IPS DF 6.9 (cell line): ENCODE measurements at places on chromosomes 4 and X.

DNA sequence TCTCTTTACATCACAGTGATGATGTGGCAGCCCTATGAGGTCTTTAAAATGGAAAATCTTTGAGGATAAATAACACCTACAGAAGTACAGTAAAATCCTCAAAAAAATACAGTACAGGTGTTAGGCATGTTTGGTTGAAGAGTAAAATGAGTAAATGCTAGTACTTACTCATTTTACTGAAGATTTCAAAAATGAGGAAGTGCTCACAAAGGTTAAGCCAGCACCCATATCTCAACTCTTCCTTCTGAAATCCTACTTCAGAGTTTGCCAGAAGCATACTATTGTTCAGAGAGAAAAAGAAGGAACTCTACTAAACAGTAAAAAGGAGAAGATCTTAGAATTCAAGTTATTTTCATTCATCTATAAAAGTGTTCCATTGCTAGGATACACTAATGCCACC lies 130.9 kb downstream of the CBR4 start:
- DNase-seq = no peak
- H3K4me1 ChIP-seq = peaks cover 2% of the 10 kb centered on the region; the same call in 1 of the 2 replicates
- no peaks in the 10 kb centered on the region; the same call in 1 of the 2 replicates for H3K27me3 ChIP-seq
- H3K27ac ChIP-seq = no peak overlapping the region

DNA sequence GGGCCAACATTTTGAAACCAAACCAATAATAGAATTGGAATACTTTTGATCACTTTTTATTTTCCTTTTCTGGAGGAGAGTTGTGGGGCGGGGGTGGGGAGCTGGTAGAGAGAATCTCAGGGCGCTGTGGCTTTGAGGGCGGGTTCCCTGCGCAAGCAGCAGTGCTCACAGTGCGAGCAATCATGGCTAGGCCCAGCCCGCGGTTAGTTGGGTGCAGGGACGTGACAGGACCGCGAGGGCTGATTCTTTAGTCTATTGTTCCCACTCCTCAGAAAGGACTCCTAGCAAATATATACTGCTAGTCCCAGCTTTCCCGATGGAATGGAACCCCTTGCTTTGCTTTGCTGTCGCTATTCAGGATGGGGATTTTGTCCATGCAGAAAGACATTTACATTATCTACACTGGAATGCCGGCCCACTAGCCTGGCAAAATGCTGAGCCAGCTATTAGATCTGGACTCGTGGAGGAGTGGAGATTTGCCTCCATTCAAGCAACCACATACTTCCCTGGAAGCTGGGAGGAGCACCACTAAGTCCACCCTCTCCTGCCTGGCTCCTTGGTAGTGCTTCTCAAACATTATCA lies 23.9 kb upstream of the APLN start:
- DNase-seq = no peak
- no peak overlapping the region; the same call in 1 of the 2 replicates for H3K4me3 ChIP-seq
- H3K4me1 ChIP-seq = no peaks in the 10 kb centered on the region; the same call in 1 of the 2 replicates

DNA sequence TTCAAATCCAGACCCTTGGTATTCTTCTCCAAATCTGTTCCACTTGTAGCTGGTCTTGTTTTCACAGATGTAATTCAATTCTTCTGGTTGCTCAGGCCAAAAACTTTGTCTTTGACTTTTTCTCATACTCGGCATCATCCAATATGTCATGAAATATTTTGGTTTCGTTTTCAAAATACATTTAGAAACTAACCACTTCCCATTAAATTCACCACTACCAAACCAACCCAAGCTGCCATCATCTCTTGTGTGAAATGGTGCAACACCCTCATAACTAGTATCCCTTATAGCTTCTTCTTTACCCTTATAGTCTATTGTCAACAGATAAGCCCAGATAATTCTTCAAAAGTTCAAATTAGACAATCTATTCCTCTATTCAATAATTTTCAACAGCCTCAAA lies 192.1 kb downstream of the PRR32 start:
- no peak overlapping the region for H3K4me3 ChIP-seq
- H3K27me3 ChIP-seq = no peaks in the 10 kb centered on the region

DNA sequence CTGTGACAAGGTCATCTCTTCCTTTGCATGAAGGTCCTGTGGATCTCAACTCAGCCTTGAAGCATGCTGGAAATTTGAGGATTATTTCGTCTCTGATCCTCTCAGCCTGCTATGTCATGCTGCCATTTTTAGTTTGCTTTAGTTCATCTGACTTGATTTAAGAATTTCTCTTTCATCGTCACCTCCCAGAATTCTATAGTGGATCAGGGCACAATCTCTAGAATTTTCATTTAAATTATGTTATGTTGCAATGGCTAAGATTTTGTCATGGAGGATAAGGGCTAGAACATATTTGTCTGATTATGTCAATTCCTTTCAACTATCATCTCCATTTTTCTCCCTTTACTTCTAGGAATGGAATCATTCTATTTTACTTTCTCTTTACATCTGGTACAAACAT lies 98.8 kb downstream of the PCDH10 start:
- no peaks in the 10 kb centered on the region for H3K27me3 ChIP-seq
- H3K27ac ChIP-seq = no peak overlapping the region
- no peak for DNase-seq
- H3K4me3 ChIP-seq = no peak overlapping the region

DNA sequence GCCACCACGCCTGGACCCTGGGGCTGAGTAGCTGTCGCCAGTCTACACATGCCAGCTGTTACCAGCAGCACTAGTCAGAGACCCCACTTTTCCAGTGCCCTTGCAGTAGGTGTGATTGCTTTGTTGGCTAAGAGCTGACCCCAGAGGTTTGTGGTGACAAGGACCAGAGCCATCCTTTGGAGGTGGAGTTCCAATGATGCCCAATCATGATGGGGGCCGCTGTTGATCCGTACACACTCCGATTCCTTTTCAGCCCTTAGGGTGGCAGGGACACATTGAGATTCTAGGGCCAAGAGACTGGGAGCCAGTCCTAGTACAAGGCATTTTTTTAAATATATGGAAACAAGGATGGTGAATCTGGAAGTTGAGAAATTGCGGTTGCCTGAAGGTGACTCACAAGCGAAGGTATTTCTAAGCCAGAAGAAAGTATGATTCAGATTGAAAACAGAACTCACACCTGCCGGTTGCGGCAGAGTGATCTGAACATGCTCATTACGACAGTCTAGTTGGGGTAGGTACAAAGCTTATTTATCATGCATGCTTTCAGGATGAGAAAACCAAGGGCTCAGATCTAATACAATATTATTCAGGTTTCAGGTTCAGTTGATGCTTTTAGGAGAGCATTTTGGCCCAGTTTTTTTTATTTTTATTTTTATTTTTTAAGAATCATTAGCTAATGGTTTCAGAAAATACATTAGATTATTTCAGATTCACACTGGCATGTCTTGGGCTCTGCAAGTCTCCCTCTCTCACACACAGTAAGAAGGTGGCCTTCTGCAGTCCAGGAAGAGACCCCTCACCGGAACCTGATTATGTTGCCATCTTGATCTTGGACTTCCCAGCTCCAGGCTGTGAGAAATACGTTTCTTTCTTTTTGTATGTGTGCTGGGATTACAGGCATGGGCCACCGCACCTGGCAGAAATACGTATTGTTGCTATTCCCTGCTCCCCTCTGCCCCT lies 43.4 kb downstream of the SHROOM2 start:
- no peaks in the 10 kb centered on the region for H3K36me3 ChIP-seq
- H3K4me3 ChIP-seq = no peak overlapping the region
- H3K4me1 ChIP-seq = peaks cover 12% of the 10 kb centered on the region; the same call in 1 of the 2 replicates
- no peak for DNase-seq
- H3K27me3 ChIP-seq = no peaks in the 10 kb centered on the region

GRCh38 chr4:187903106-187903505 lies 92.5 kb upstream of the ZFP42 start:
- H3K4me1 ChIP-seq = no peaks in the 10 kb centered on the region
- no peaks in the 10 kb centered on the region for H3K36me3 ChIP-seq
- no peak overlapping the region for H3K4me3 ChIP-seq
- no peak overlapping the region for H3K27ac ChIP-seq
- DNase-seq = no peak

DNA sequence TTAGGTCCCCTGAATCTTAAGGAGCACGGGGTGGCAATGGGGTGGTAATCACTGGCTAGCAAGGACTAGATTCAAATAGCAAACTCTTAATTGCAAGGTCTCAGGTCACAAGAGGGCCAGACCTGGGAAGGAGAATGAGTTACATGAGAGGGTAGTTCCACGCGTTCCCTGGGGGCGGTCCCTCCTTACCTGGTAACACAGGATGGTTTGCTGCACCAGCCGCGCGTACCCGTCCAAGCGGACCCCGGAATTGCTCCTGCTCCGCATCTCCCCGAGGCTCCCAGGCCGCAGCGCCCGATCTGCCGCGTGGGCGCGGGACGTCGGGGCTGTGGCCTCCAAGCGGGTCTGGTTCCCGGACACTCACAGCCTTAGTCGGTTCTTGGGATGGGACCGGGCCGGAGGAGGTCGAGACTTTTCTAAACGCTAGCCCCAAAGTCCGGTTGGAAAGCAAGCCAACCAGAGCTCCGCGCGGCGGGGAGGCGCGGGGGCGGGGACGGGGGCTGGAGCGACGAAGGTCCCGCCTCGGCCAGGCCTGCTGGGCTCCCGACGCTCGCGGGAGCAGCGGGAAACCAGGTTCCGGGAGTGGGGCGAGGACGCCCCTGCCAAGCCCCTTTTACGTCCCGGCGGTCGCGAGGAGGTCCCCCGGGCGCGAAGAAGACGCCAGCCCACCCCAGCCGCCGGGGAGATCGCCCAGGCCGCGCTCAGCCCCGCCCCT lies at the start of gene PHKA2:
TSS of gene PHKA2 (minus strand) at position 449 of the 715 bp plus-strand sequence. CDS start at position 267, 182 bp downstream.
- H3K27me3 ChIP-seq = no peaks in the 10 kb centered on the region
- no peak for DNase-seq

GRCh38 chrX:38800981-38801845 lies at the start of gene MID1IP1:
Gene MID1IP1 (plus strand): TSS chrX:38801459. CDS start chrX:38804947, 3,488 bp downstream.
- no peak within 1 kb of the TSS for H3K27ac ChIP-seq
- H3K4me3 ChIP-seq = peak within 1 kb of the TSS; percentile 92; the same call in 1 of the 2 replicates
- no peaks in the 10 kb centered on the region for H3K4me1 ChIP-seq
- H3K27me3 ChIP-seq = no peaks in the 10 kb centered on the region

DNA sequence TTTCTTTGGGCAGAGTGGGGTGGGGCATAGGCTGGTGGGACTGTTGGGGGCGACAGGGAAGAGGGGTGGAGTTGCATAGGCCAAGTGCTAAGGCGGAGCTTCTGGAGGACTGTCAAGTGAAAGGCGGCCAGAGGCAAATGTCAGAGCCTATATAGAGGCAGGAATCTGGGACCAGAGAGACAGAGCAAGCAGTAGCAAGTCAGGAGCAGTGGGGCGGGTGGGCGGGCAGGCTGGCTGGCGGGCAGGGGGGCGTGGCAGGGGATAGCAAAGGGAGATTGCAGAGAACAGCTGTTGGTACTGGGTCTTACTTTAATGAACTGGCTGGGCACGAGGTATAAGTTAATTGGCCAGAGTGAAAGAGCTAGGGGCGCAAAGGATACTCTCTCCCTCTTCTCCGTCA lies 89.8 kb downstream of the RTL9 start:
- H3K4me3 ChIP-seq = no peak overlapping the region
- no peaks in the 10 kb centered on the region for H3K27me3 ChIP-seq
- no peaks in the 10 kb centered on the region for H3K4me1 ChIP-seq
- H3K27ac ChIP-seq = no peak overlapping the region
- no peak for DNase-seq

- no peaks in the 10 kb centered on the region for H3K4me1 ChIP-seq
- H3K27me3 ChIP-seq = no peaks in the 10 kb centered on the region
- DNase-seq = no peak
- no peaks in the 10 kb centered on the region for H3K36me3 ChIP-seq
- H3K27ac ChIP-seq = no peak overlapping the region
- no peak overlapping the region for H3K4me3 ChIP-seq
Measured at GRCh38 chr4:55524844-55525571, 21.7 kb downstream of the CLOCK start.

GRCh38 chr4:12612876-12613275 lies 871.3 kb downstream of the RAB28 start:
- DNase-seq = no peak
- H3K27ac ChIP-seq = no peak overlapping the region
- no peaks in the 10 kb centered on the region for H3K36me3 ChIP-seq
- H3K27me3 ChIP-seq = no peaks in the 10 kb centered on the region
- H3K4me1 ChIP-seq = no peaks in the 10 kb centered on the region; the same call in 1 of the 2 replicates

- no peaks in the 10 kb centered on the region; the same call in 1 of the 2 replicates for H3K36me3 ChIP-seq
- no peak for DNase-seq
- H3K27me3 ChIP-seq = no peaks in the 10 kb centered on the region
- H3K4me3 ChIP-seq = no peak overlapping the region
Measured at GRCh38 chr4:138233313-138234034, 8.7 kb downstream of the SLC7A11 start.

GRCh38 chr4:164488114-164488513 lies 265.8 kb upstream of the SMIM31 start:
- H3K4me1 ChIP-seq = no peaks in the 10 kb centered on the region
- H3K27me3 ChIP-seq = no peaks in the 10 kb centered on the region
- H3K4me3 ChIP-seq = no peak overlapping the region
- no peak for DNase-seq
- no peak overlapping the region for H3K27ac ChIP-seq
